Activated T-cell treated with anti-CD3 and anti-CD28 coated beads, Interleukin-2, amount 50 U/mL, for 4 hours (primary cell): ENCODE measurements at places on chromosomes 4 and X. TPM values are rescaled to one million over a fixed set of nuclear protein-coding genes. Genes with fewer than 3 reads are reported as not detected.

The FHIP1A gene
- total RNA-seq: 0.11 TPM

The MUC7 gene
- total RNA-seq: not detected

The CLDN22 gene
- not detected for total RNA-seq

The PABPC5 gene
- total RNA-seq: not detected

The NAP1L2 gene
- 3.5 TPM for total RNA-seq

The EGFL6 gene
- 0.24 TPM for total RNA-seq

The CRLF2 gene
- not detected for total RNA-seq

The CLOCK gene
- 12.4 TPM for total RNA-seq

GRCh38 chr4:170111085-170111484 lies 21.3 kb upstream of the AADAT start:
- DNase-seq: no peak

- no peak for DNase-seq
Measured at GRCh38 chr4:99645036-99645435, 12.6 kb downstream of the C4orf54 start.

- no peak for DNase-seq
Measured at GRCh38 chr4:129908117-129908516, 812.2 kb downstream of the C4orf33 start.

- DNase-seq: no peak
Measured at GRCh38 chr4:78781924-78782323, 5.8 kb downstream of the BMP2K start.

DNA sequence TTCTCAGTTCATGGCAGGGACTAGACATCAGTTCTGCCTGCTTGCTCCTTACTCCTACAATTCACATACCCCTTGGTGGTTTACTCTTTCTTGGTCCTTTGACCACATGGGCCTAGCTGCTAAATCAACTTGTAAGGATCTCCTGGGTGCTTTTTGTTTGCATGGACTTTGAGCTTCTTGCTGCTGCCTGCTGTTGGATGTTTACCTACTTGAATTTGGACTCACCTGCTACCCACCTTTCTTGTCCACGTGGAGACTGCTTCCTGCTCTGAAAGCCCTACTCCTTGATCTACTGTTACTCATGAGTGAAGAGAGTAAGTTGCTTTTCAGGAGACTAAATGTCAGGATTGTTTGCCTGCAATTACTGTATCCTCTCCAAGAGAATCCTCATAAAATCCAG lies 15.2 kb upstream of the ARHGAP24 start:
- DNase-seq: no peak

DNA sequence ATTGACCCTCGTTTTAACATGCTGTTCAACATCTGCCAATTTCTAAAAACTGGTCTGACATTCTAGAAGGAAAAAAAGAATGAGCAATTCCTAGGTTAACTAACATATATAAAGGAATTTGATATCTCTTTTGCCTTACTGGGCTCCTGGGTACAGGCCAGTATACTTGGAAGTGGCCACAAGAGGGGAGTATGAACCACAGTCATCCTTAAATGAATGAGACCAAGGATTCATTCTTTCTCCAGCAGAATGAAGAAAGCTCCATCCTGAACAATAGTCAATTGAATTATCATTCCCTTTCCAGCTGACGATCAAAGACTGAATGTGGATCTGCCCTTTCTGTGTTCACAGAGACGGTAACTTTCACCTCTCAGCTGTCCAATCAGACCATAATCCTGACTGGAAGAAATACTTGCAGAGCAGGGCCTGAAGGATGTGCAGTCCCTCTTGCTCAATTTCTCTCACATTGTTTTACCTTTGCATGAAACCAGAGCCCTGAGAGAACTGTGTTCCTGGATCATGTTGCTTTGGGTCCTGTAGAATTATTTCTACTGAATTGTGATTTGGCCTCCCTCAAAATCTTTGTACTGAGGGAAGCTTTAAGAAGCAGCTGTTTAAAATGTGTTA lies 14.8 kb upstream of the SPARCL1 start:
- no peak for DNase-seq

DNA sequence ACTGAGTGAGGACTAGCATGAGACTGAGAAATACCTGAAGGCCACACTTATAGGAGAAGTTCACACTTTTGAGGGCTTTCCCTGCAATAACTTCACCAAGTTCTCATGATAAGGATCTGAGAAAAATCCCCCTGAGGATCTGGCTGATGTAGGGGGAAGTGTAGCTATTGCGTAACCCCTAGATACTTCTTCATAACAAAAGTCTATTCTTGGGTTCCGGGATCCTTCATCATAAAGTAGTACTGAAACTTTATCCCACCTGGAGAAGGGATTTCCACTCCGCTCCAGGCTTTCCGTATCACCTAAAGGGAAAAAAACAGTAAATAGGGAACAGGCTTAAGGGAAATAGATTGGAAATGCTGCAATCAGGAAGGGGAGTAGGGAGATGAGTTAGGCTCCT lies 13.3 kb downstream of the USP27X start:
- DNase-seq: no peak

GRCh38 chr4:185394568-185395237 lies 1.0 kb downstream of the LRP2BP start:
- DNase-seq: no peak
